ENCODE measurements at places on chromosomes 6 and 20.

DNA sequence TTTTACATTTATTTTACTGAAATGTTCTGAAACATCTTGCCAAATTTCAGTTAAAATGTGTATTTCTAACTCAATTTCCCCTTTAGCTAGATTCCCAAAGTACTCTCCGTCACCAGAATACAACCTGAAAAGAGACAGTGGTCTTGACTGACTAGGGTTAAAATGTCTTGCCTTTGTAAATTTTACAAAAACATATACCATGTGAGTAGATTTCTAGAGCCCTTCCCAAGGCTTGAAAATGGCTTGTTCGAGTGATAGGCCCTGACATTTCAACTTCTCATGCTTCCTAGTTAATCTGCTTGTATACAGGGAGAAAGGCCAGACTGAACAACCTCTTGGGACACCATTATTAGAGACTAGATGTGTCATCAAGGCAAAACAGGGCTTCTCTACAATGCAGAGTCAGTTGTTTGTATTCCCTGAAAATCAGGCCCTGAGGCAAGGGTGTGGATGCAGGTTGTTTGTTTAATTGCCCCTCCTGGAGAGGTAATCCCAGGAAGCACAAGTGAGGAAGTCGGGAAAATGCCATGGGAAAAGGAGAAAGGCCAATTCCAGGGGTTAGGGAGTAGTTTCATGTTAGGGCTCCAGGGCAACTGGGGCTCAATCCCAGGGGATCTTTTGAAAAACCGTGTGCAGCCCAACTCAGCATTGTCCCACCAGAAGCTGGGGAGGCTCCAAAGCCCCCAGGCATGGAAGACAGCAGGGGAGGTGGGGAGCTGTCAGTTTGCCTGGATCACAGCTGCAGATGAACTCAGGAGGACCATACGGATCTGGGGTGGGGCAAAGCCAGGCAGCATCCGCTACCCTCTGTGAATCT lies 11.6 kb upstream of the TFB1M start:
- no peak for DNase-seq

- no peak for DNase-seq
Measured at GRCh38 chr6:147544420-147544819, 35.9 kb downstream of the SAMD5 start.

DNA sequence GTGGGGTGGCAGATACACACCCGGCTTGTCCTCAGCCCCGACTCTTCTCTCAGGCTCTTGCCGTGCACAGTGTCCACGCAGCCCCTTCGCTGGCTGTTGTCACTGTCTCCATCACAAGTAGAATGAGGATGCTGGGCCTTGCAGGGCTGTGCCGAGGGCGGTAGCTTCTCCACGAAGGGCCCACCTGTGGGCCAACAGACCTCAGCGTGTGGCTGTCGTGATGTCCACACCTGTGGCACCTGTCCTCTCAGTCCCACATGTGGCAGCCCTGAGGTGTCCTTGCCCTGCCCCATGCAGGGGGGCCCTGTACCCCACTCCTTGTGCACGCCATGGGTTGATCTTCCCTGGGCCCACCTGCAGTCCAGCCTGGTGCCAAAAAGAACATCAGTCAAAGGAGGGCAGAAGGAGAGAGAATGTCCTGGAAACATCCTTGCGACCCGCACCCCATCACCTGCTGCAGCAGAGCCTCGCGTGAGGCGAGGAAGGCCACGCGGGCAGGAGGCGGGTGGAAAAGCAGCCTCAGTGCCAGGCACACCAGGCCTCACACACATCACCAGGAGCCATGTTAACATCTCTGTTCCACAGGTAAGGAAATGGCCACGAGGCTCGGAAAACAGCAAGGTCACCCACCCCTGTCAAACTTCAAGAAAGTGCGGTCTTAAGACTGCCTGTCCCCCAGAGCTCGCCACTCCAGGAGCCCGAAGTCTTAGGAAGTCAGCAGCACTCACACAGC lies 22.3 kb upstream of the AFDN start:
- no peak for DNase-seq

- no peak for DNase-seq
Measured at GRCh38 chr6:109093732-109094415, 772 bp downstream of the SESN1 start.

DNA sequence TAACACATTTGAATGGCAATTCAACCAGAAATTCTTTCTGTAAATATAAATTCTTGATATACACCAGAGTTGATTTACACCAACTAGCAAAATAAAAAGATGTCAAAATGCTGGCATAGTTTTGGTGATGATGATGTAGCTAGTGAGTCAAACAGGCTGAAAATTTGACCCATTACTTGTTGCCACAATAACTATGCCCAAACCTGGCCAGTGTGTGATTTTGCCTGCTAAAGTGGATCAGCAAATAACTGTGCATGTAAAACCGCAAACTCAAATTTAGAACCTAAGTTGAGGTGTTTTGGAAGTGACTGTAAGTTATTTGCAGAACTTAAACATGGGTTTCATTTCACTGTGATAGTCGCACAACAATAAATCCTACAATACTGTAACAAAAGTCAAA lies 125.9 kb downstream of the KIF6 start:
- DNase-seq = no peak

- DNase-seq = no peak
Measured at GRCh38 chr6:130520801-130521200, 155.0 kb downstream of the TMEM200A start.

DNA sequence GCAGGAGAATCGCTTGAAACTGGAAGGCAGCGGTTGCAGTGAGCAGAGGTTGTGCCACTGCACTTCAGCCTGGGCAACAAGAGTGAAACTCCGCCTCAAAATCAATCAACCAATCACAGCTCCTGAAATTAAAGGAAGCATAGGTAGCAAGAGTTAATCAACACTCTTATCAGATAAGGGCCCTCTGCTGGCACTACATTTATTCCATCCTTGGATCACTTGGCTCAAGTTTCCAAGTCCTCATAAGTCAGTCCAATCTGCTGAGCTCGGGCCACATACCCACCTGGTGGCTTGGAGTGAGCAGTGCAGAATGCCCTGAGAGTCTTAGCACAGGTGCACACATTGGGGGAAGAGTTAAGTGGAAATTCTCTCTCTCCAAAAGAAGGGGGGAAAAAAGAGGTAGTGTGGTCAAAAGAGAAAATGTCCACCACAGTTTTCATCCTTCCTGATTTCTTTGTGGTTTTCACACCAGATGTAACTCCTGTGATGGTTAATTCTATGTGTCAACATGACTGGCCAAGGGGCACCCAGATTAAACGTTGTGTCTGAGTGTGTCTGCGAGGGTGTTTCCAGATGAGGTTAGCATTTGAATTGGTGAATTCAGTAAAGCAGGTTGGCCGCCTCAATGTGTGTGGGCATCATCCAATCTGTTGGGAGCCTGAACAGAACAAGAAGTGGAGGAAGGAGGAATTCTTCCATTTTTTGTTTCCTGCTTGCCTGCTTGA lies 14.2 kb upstream of the FAM8A1 start:
- DNase-seq = no peak

DNA sequence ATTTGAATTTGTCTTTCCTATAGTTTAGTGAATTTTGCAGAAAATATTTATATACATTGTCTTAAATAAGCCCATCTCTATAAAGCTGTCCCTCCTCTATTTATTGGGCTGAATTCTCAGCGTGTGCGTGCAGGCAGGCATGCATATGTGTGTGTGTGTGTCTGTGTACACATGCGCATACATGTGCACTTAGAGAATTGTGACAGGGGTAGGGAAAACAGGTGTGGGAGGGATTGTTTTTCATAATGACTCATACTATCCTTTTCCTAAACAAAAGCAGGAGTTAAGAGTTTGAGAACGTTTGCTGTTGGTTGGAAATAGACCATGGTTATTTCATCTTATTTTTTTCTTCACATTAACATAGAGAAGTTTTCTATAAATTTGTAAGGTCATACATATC lies 43.4 kb upstream of the FABP7 start:
- no peak for DNase-seq

DNA sequence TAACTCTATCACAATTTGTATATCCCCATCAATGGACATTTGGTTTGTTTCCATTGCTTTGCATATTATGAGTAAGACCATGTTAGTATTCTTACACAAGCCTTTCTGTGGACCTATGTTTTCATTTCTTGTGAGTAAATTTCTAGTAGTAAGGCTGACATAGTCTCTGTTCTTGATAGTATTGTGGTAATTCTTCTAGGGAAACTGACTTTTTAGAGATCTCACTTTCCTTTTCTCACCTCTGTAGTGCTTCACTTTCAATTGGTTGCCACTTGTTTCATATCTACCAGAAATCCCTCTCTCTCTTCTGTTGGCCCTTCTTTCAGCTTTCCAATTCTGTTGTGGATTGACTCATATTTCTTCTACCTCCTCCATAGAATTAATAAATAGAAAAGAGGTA lies 8.5 kb downstream of the ISM1 start:
- DNase-seq = no peak
